ENCODE measurements at places on chromosomes 5 and 9.

DNA sequence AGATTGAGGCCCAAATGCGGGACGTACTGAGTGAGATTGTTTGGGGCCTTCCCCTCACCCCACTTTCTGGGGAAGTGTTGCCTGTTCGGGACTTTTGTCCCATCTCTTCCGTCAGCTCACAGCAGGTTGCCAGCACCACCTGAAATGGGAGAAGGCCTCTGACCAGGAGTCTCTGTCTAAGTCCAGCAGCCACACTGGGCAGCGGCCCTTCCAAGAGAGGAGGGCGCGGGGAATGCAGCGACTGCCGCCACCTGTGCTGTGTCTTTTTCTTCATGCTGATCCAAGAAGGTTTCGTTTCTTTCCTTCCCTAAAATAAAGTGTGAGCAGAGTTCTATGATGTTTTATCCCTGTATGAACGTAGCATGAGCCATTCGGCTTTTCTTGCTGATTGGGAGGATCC is 134.2 kb upstream of the LMX1B start:
- no peak for DNase-seq

- no peak for DNase-seq
Observed at GRCh38 chr5:141695627-141696215, 13.7 kb upstream of the ARAP3 start.

DNA sequence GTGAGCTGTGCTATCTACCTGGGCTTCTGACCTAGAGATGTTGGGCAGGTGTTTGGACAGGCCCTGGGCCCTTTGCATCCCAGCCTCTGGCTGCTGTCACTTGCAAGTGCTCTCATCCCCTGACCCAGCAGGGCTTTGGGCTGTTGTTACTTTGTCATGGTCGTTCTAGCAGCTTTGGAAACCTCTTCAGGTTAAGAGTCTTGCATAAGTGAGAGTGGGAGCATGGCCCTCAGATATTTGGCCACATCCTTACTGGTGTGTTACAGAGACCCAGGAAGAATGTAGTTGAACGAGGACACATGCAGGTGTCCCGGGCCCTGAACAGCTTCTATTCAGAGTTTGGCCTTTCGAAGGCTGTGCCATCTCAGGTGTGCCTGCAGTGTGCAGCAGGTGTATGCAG is 4.5 kb downstream of the TENT4A start:
- no peak for DNase-seq

DNA sequence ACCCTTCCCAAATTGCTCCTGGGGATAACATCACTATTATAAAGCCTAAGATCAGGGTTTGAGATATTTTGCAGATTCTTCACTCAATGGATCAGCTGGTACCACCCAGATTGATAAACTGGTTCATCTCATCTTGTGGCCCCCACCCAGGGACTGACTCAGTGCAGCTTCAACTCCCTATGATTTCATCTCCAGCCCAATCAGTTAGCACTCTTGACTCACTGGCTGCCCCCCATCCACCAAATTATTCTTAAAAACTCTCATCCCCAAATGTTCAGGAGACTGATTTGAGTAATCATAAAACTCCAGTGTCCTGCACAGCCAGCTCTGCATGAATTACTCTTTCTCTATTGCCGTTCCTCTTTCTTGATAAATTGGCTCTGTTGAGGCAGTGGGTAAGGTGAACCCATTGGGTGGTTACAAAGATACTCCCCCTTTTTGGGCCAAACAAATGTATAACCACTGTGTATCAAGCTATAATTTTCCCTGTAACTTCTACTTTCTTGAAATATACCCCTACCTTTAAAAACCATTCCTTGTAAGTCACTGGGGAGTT is 263.3 kb upstream of the IL12B start:
- no peak for DNase-seq

GRCh38 chr5:79503794-79504495 is 10.0 kb downstream of the HOMER1 start:
- DNase-seq, result no peak

- no peak for DNase-seq
Observed at GRCh38 chr9:95143591-95144561, 173.6 kb downstream of the FANCC start.
